ENCODE measurements at places on chromosomes 4 and X. TPM values are rescaled to one million over a fixed set of nuclear protein-coding genes. Genes with fewer than 3 reads are reported as not detected.

DNA sequence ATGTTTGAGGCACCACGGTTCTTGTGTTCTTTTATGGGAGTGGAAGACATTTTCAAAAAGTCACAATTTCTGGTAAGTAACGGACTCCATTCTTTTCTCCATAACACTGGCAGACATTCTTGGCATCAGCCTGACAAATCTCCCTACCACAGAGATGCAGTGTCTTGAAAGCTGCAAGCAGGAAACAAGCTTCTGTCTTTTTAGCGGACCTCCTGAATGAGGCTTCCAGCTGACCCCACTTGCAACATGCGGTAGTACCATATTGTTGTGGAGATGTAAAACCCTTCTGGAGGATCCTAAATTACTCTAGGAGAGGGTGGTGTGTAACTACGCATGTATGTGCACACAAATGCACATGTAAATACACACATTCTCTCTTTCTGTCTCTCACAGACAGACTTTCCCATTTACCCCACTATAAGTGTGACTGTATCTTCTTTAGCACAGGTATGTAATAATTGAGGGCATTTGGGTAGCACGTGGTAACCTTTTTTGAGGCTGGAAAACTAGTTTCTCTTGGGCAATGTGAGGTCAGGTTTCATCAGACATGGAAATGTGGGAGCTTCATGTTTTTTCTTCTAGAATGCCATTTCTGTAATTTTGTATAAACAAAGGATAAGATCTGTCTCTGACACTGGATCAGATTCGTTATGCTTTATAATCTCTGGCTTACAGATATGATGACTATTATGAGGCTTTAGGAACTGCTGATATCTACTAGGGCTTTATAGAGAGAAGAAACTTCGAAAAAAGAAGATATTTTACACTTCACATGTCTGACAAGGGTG is 130.1 kb downstream of the MGST2 start:
- no peak for DNase-seq

GRCh38 chrX:30313322-30313721 is 4.1 kb upstream of the NR0B1 start:
- DNase-seq: no peak

DNA sequence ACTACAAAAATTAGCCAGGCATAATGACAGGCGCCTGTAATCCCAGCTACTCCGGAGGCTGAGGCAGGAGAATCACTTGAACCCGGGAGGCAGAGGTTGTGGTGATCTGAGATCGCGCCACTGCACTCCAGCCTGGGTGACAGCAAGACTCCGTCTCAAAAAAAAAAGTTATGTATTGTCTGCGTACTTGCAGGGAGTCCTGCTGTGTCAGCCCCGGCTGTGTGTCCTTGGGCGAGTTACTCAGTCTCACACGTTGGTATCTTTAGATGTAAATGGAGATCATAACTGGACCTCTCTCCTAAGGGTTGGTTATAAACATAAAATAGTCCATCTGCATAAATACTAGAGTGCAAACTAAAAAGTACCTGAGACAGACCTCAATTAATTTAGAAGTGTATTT is 22.7 kb upstream of the TBC1D14 start:
- DNase-seq: no peak

DNA sequence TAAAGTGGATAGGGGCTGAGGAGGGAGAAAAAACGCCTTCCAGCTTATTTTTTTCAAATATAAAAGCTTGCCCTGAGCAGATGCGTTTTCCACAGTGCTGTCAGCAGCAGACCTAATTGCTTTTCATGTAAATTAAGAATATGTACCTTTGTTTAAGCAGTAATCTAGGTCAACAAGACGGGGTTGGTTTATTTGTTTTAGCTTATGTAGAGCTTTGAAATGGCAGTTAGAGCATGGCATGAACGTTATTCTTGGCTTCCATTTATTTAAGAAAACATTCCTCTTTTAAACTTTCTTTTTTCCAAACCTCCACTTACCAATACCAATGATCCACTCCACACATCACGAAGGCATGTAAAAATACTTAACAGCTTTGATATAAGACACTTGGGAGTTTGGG is 220.3 kb upstream of the TENM3 start:
- DNase-seq: peak; percentile 12

GRCh38 chr4:1850276-1850675 is 5.7 kb downstream of the LETM1 start:
- DNase-seq: no peak

GRCh38 chrX:672931-673330 is 42.3 kb downstream of the SHOX start:
- DNase-seq: no peak

GRCh38 chrX:129654652-129655546 is at the start of gene APLN:
APLN (minus strand) TSS chrX:129654956; CDS start chrX:129654630, 326 bp downstream.
- DNase-seq: peak; percentile 68

- DNase-seq: no peak
These were observed 18.2 kb downstream of the CTSO start for GRCh38 chr4:155935389-155935986.

GRCh38 chr4:87497159-87497558 is 32.0 kb downstream of the SPARCL1 start:
- DNase-seq: no peak

GRCh38 chr4:31169846-31170245 is 449.7 kb downstream of the PCDH7 start:
- DNase-seq: no peak

GRCh38 chr4:3452376-3452775 is 10.6 kb downstream of the HGFAC start:
- DNase-seq: no peak

DNA sequence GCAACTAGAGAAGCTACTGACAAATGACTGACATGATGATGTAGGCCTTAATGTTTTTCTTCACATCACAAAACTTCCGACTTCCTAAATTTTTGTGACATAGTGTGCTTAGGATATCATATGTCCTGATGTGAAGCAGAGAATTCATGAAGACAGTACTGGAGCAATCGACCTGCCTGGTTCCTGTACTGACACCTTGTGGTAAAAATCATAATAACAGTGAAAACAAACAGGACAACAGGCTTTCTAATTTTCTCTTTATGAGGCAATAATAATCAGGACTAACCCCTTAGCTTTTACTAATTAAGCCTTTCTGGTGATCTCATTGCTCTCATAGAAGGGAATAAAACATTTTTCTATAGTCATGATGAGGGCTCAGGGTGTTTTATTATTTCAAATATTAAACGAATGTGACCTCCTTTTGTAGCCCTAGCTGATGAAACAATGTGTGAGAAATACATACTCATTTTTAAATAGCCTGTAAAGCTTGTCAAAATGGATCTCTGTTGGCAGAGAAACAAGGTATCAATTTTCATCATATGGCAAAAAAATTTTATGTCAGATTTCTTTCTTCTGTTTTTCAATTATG is 158.4 kb downstream of the TENT5D start:
- no peak for DNase-seq

DNA sequence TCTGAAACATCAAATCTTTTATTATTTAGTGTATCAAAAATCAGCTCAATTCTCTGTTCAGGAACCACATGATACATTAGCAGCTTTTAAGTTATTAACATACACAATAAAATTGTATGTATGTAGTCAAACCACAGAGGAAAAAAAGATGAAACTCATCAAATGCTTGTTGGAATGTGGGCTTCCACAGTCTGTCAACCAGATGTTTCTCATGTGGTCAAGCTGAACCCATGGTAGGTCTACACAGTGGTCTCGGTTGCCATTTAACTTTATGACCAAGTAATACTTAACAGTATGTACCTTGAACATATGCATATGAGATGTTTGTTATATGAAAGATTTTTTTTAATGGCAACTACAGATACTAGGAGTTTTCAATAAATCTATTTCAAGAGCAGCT is 427.8 kb downstream of the IL15 start:
- no peak for DNase-seq

DNA sequence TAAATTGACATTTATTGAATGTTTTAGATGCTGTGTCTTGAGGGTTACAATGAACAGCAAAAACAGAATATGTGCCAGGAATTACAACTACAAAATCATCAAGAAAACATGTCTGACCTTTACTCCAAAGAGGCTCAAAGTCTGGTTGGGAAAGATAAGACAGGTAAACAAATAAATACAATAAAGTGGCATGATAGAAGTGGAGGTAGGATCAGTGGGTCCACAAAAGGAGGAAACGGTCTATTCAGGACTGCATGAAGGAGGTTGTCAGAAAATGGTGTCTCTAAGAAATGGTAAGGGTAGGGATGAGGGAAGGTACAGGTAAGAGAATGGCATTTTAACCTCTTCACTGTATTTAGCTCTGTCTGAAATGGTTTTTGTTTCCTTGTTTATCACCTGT is 3.8 kb downstream of the ARHGEF38 start:
- DNase-seq: no peak

DNA sequence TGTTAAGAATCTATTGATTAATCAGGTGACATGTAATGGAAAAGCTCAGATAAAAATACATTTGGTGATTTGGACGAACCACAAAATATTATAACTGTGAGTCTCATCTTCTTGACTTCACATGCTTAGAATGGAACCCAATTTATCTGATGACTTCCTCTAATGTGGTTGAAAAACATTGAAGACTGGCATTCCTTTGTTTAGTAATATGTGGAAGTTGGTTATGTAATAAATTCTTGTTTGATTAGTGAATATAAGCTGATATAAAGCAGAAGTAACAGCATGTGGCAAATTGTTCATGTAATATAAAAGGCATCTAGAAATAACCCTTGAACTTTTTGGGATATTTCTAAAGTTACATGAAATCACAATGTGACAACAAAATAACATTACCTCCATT is 9.7 kb downstream of the GIMD1 start:
- no peak for DNase-seq

DNA sequence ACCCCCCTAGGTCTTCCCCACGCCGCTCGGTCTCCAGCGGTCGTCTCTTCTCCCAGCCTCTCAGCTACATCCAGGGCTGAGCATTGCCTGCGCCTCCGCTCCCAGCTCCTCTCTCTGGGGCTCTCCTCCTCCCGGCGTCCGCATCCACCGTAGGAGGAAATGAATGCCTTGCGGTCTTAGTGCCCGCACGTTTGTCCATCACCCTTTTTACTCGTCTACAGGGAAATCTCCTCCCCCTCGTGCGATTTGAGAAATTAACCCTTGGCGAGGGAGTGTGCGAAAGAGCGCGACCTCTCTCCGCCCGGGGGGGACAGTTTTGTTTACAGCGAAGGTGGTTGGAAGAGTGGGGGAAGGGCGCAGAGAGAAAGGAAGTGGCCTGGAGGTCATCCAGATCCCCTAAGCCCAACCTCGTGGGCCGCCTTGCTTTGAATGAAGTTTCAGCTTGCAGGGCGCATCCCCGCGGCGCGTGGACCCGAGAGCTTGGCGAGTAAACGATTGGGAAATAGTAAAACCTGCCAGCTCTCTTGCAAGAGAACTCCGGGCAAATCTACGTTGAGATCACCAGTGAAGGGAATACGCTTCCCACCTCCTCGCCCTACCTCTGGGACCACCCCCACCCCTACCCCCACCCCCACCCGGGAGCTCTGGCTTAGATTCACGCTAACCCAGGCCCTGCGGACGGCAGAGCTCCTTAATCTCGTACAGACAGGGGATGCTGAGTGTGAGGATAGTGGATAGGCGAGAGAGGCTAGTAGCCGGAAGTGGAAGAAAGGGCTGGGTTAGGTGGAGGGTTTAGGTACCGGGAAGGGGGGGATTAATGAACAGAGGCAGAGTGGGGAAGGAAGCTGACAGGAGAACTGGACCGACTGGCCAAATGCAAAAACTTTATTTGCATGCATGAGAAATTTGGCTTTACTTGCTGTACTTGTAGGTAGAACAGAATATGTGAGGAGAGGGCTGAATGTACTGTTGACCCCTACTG is at the start of gene ELOVL6:
ELOVL6 (minus strand) TSS at position 181 of the 982 bp plus-strand sequence. CDS start 280 bp downstream, outside the sequence.
- peak; percentile 63 for DNase-seq

DNA sequence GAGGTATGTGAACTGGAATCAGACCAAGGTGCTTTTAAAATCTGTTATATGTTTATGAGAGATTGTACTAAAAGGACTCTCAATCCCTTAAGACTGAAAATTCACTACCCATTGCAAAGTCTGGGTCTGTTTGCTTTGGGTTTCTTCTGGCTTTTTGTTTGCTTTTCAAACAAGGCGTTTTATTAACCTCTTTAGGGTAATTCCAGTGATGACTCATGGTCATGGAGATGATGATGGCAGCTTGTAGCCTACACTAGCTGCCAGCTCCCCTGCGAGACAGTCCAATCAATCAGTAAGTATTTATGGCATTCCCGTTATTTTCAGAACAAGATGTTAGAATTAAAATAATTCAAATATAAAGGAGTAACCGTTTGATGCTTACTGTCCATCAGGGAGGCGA is 643.8 kb upstream of the FTHL17 start:
- no peak for DNase-seq

DNA sequence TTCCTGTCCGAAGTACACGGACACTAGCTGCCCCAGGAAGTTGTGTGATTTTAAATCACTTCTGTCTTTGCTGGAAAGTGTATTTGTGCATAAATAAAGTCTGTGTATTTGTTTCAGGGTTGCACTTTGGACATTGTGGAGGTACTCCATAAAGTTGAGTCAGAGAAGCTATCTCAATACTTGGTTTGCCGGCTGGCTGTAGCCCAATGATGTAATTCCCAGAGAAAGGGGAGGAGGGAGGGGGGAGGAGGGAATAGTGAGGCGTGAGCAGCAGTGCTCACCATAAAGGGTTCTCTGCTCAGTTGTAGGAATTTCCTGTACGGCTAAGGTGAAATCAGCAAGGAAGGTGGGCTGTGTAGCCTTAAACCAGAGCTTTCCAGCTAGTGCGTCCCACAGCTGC is 7.5 kb downstream of the APEX2 start:
- no peak for DNase-seq

DNA sequence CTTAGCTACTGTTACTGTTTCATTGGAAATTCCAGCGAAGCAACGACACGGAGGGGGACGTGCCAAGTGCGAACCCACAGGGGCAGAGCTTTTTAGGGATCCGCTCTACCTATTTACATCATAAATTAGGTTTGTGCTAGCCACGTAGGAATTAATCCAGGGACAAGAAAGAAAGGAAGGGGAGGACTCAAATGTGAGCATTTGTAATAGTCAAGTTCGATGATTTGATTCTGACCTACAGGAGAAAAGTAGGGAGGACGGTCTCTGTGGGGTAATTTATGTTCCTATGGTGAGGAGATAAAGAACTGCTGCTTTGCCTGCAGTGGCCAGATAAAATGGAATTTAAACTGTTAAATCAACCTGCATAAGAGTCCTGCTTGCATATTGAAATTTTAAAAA is 1.7 kb downstream of the INTS6L start:
- DNase-seq: no peak

CLGN gene
- 3.6 TPM for total RNA-seq

TASL gene
- total RNA-seq: not detected

PLAC8 gene
- 123 TPM for total RNA-seq

CXCL13 gene
- not detected for total RNA-seq

ACSL4 gene
- total RNA-seq: 69.7 TPM

CT55 gene
- not detected for total RNA-seq

ANK2 gene
- total RNA-seq: 3.4 TPM

GAB1 gene
- total RNA-seq: 2.3 TPM

FRMD7 gene
- total RNA-seq: not detected

PGK1 gene
- 636 TPM for total RNA-seq

GTPBP6 gene
- 44.7 TPM for total RNA-seq

COL25A1 gene
- total RNA-seq: 0.16 TPM

P2RY4 gene
- total RNA-seq: not detected

FGF5 gene
- total RNA-seq: 2.5 TPM

HSFX3 gene
- total RNA-seq: not detected

Measured in SJSA1 (cell line).